T-helper 2 cell (primary cell): ENCODE measurements at places on chromosomes 4 and X.

DNA sequence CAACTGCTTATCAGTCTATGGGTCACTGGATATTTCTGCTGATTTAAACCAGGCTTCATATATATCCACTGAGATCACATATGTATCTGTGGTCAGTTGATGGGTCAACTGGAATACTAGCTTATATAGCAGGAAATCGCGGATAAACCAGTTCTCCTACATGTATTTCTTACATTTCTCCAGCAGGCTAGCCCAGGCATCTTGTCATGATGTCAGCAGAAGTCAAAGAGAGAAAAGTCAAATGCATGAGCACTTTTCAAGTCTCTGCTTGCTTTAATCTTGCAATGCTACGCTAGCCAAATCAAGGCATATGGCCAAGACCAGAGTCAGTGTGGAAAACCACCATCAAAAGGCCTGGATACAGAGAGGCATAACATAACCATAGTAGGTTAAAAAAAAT, 1008.8 kb upstream of the DIAPH2 start:
- DNase-seq, result no peak

DNA sequence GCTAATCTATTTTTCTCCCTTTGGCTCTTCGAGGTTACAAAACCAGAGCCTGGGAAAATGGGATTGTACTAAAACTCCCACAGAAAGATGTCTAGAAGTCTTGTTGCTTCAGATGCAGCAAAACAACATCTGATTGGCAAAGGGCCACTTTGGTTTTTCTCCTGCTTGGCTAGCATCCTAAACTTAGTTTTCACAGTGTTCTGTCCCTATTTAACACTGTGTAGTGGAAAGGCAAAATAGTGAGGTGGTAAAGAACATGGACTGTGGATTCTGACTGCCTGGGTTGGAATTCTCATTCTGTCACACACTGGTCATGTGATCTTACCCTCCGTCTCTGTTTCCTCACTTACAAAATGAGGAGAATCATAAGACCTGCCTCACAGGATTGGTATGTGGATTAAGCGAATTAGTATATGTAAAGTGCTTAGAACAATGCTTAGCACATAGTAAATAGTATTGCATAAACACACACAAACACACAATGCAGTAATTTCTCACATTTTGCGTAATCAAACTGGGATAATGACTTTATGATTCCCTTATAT, 23.5 kb downstream of the TIGD2 start:
- DNase-seq, result no peak

DNA sequence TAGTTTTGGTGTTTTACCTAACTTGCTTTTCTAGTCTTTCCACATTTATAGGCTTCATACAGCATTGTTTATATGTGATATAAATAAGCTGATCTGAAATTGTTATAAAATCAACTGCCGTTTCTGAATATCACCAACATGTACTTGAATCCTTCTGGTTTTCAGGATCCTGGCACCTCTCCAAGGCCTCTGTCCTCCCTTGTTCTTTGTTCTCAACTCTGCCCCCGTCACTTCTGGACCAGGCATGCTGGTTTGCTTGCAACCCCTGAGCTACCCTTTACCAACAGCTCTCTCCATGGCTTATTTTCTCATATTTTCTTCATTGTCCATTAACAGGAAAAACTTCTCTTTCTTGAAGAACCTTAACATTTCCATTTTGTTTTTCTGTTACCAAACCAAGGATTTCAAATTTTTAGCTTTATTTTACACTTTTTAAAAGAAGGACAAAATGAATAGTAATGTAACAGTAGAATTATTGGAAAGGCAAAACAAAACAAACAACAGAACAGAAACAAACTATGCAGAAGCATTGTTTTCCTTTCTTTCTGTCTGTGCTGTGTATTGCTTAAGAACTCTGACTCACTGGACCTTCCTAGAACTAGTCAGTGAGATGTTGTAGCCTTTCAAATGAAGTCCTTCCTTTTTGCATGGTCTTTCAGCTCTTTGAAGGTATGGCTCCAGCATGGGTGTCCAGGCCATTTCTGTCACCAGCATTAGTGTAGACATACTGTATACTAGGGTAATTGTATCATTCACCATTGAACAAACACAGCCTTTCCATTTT, 44.8 kb downstream of the BANK1 start:
- no peak for DNase-seq

GRCh38 chr4:2925496-2925895, 37.7 kb downstream of the NOP14 start:
- DNase-seq, result no peak

DNA sequence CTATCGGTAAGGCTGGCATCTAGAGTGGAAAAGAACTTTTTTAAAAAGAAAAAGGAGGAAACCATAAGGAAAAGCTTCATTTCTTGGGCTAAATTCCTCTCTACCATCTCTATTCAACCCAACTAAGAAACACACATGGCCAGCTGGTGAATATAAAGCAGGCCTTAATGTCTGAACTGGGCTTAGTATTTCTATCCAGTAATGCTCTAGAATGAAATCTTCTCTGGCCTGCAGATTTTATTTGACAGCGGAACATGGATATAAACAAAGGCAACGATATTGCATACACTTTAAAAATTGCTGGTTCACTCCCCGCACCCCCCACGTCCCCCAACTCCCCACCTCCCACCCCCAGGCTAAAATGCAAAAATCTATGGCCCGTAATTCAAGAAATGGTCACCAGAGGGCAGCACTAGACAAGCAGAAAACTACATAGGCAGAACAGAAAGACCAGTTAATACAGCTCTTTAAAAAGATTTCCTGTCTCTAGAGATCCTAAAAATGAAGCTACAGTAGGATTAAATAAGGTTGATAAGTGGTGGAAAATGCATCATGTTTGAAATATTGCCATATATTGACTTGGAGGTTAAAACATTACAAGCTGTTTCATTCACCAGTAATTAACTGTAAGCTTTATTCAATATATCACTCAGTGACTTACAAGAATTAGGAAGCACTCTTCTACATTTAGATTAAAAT, 155.2 kb upstream of the GALNT7 start:
- peak; percentile 33 for DNase-seq

GRCh38 chr4:52751487-52751911, 274 bp upstream of the ERVMER34-1 start:
- no peak for DNase-seq

DNA sequence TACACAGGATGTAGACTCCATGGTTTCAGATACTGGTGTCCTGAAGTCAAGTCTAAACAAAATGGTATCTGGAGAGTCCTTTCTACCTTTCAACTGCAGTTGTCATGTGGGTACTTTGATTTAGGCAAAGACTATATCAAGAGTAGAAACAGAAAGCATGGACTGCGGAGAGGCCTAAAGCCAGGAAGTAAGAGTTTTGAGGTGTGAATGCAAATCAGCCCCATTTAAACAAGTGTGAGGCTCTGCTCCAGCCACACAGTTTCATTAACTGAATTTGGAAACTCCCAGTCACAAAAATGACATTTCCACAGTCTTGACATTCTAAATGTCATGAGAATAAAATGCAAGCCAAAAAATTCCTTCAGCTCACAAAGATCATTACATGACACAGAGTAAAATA, 87.2 kb upstream of the MCF2 start:
- DNase-seq, result no peak

DNA sequence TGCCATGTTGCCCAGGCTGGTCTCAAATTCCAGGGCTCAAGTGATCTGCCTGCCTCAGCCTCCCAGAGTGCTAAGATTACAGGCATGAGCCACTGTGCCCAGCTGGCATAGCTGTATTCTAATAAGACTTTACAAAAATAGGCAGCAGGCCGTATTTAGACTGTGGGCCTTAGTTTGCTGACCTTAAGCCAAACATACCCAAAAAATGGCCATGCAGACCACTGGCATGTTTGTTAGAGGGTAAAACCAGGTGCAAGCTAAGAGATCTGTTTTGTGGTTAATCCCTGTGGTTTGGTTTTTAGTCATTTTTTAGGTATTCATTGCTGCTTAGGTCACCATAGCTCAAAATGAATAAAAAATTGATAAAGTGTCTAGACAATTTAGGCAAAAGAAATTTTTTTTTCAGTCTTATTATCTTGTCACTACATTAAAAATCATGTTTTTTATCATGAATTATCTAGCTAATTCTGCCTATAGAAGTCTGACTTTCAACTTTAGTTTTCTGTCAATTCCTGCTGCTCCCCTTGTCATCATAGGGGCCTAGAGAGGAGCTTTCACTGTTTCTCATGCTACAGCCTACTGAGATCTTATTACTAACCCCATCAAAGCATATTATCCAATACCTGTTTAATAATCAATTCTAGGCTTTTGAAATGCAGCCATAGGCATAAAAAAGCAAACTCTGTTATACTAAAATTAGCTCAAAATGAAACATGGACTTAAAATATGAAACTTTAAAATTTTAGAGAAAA, 7.5 kb upstream of the SPINK2 start:
- DNase-seq, result no peak

GRCh38 chr4:117640836-117641235, 393.4 kb upstream of the NDST3 start:
- no peak for DNase-seq

GRCh38 chr4:177517862-177518261, 75.6 kb upstream of the AGA start:
- no peak for DNase-seq

DNA sequence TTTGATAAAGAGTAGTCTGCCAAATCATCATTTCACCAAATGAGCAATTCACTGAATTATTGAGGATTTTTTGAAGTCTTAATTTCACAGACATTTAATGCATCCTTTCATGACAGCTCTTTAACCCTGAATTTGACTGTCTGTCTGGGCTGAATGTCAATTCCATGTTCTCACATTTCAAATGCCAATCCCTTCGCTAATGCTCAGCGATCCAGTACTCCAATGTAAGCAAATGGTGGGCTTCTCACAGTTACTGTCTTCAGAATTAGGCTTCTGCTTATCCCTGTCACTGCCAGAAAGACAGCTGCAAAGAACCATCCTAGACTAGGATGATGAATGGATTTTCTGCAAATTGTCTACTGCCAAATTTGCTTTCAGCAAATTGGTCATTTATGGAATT, 36.2 kb upstream of the USP38 start:
- no peak for DNase-seq
